8988T (cell line): ENCODE measurements at places on chromosomes 11 and 22.

GRCh38 chr11:12289667-12290476 lies 87.5 kb upstream of the PARVA start:
- no peak for DNase-seq

- no peak for DNase-seq
Observed at GRCh38 chr11:113159988-113160807, 154.2 kb upstream of the TTC12 start.

DNA sequence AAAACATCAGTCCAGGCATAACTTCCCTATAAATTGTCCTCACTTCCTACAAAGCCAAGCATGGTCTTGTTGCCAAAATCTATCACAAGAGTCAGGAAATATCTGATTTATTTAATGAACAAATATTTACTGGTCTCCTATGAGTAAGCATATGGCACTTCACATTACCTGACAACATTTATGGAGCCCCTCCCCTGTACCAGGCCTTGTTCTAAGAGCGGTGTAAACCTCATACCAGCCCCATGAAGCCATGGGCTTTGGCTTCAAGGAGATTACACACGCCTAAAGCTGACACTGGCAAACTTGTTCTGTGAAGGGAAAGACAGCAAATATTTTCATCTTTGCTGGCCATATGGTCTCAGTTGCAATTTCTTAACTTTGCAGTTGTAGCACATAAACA lies 43.0 kb upstream of the EIF3D start:
- no peak for DNase-seq

DNA sequence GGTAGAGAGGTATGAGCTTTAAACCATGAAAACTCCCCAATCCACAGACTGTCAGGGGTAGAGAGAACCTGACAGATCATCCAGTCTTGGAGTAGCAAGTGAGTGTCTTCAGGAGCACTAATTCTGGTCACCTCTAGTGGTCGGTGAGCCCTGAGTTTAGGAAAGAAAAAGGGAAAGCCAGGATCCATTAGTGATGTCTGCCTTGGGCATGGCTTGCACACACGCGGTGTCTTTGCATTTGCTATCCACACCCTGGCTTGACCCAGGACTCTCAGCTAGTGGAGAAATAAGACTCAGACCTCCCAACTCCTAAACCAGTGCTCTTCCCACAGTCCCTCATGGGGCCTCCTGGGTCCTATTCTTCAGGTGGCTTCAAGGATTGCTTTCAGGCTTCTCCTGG lies 19.3 kb downstream of the POU2F3 start:
- DNase-seq = no peak

DNA sequence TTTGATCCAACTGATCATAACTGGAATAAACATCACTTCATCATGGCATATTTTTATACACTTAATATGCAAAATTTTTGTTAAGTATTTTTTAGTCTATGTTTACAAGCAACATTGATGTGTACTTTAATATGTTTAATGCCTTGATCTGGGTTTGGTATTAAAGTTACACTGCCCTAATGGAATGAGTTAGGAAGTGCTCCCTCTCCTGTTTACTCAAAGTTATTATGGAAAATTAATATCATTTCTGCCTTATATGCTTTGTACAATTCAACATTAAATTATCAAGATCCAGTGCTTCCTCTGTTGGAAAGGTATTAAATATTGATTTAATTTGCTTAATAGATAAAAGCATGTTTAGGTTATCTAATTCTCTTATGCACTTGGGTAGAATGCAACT lies 927.3 kb upstream of the RAG2 start:
- no peak for DNase-seq

DNA sequence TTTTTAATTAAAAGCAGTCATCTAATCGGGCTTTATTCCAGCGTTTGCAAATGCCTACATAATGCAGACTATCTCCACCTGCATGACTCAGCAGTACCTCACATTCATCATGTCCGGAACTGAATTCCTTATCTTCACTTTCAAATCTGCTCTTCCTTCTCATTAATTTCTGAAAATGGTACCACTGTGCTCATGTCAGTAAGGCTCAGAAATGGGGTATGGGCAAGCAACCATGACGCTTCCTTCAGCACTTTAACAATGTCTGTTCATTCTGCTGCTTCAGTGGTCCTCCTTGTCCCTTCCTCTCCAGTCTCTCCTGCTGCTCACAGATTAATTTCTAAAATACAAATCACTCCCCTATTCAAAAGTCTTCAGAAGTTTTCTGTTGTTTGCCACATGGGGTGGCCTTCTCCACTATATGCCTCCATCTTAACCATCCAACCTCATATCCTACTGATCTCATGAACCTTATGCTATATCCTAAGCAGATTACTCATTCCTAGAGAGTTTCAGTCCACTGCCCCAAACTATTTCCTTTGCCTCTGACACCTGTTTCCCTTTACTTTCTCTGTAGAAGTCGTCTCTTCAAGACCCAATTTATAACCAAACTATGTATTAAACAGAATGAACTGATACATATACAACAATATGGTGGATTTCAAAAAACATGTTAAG lies 7.0 kb downstream of the GTF2H1 start:
- no peak for DNase-seq

GRCh38 chr22:17988800-17989513 lies 35.4 kb downstream of the MICAL3 start:
- DNase-seq = no peak

DNA sequence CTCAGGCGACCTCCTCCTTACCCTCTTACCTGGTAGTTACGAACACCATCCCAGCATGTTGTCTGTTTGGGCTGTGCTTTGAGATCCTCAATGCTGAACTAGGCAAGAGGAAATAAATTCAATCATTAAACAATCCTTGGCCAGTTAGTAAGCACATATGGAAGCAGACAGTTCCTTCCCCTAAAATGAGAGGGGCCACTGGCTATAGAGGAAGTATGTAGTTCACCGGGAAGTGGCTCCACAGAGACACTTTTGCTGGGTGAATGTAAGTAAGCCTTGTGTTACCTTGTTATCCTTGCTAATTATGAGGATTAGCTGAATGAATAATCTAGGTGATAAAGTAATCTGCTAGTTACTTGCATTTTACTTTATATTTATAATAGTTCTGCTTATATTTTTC lies 2.9 kb downstream of the THYN1 start:
- DNase-seq = no peak

GRCh38 chr11:62359475-62359874 lies 22.2 kb downstream of the ASRGL1 start:
- DNase-seq = no peak

- DNase-seq = no peak
Observed at GRCh38 chr11:46599340-46600193, 5.7 kb upstream of the AMBRA1 start.

DNA sequence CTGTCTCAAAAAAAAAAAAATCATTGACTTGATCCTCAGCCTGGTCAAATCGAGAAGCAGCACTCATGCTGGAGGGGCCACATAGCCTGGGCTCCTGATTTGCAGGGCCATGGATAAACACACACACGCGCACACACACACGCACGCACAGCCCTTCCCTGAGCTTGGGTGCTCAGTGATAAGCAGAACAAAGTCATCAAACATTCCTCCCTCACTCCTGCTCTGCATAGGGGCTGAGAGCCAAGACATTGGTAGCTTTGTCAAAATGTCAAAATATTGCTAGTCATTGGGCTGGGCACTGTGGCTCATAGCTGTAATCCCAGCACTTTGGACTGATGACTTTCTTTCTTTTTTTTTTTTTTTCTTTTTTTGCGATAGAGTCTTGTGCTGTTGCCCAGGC lies 34.0 kb upstream of the A4GALT start:
- no peak for DNase-seq

DNA sequence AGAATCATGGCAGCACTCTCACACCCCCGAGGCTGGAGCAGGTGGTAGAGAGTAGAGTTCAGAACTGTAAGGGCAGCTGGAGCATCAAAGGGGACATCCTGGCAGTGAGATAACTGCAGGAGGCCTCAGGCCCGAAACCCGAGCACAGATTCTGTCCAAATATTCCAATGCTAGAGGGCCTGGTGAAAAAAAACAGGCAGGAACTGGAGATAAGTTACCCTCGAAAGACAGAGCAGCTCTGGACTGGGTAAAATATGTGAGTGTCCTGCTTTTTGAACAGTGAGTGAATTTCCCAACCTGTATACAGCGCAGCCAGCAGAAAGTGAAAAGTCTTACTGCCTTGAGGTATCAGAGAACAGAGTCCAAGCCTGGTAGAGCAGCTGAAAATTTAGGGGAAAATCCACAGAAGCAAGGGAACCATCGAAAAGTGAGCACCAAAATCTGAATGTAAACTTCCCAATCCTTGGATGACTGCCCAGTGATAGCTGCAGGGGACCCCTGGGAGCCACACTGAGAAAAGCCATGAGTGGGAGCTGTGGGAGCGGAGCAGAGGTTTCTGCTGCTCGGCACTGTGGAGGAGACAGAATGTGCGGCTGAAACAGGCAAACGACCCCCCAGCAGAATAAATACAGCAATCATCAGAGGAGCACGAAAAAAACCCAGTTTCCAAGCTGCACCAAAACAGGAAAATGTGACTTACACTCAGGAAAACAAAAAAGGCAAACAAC lies 50.6 kb downstream of the WNT11 start:
- DNase-seq = no peak

DNA sequence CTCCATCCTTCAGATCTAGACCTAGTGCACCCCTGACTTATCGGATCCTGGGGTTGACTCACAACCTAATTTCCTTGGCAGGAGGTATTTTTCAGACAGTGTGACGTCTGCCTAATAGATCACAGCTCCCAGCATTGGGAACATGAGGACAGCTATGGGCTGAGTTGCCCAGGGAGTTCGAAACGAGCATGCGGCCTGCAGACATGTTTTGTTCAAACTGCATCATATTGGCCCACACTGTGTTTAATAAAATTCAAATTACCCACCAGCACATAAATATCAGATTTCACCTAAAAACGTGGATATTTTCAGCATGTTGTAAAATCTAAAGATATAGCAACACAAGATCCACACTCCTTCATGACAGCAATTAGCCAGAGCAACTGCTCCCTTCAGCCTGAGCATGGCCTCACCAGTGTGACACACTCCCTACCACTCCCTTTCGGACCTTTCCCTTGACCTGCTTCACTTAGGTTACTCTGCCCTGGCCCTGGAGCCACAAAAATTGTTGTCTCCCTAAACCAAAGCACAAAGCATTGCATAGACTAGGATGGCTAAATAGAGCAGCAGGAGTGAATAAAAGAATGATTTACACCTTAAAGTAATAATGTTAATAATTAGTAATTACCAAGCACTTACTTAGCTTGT lies 53.6 kb upstream of the USP47 start:
- DNase-seq = no peak

- DNase-seq = peak; percentile 23
Observed at GRCh38 chr11:2517386-2518064, 72.7 kb downstream of the KCNQ1 start.

- DNase-seq = peak; percentile 87
Observed at GRCh38 chr22:42621505-42622002, 6.9 kb upstream of the POLDIP3 start.

DNA sequence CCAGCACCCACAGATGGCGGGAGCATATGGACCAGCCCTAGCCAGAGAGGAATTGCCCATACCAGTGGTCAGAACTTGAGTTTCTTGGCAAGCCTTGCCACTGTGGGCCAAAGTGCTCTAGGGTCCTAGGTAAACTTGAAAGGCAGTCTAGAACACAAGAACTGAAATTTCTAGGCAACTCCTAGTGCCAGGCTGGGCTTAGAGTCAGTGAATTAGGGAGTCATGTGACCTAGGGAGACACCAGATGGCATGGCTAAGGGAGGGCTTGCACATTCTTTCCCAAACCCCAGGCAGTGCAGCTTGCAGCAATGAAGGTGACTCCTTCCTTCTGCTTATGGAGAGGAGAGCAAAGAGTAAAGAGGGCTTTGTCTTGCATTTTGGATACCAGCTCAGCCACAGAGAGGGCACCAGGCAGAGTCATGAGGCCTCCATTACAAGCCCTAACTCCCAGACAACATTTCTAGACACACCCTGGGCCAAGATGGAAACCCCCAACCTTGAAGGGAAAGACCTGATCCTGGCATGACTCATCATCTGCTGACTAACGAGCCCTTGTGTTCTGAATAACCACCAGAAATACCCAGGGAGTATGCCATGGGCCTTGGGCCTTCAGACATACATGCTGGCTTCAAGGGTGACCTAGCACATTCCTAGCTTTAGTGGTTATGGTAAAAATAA lies 19.2 kb upstream of the OR56A3 start:
- no peak for DNase-seq

DNA sequence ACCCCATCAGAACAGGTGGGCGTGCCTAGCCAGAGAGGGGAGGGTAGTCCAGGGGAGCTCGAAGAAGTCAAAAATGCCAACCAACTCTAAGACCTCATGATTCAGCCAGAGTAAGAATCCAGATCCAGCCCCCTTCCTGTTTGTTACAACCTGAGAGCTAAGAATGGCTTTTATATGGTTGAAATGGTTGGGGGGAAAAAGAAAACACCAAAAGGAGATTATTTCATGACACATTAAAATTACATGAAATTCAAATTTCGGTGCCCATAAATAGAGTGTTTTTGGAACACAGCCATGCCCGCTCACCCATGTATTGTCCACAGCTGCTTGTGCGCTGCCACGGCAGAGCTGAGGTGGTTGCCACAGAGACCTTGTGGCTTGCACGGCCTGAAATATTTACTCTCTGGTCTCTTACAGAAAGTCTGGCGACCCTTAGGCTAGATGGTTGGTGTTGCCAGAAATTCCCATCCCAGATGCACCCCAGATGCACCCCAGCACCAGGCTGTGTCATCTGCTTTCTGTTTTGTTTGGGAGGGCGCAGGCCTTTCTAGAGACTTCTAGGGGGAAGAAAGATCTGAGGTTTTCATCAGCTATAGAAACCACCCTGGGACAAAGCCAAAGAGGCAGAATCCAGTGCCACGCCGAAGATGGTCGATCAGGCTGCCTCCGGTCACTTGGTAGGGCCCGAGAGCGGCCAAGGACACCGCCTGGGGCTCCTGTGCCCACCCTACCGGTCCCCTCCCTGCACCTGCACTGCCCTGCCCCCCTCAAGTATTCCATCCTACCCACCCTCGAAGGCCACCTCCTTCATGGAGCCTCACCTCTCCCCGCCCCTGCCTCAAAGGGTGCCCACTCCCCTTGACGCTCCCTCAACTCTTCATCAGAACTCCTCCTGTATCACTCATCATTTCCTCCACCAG lies 80.2 kb downstream of the DSCAML1 start:
- no peak for DNase-seq

DNA sequence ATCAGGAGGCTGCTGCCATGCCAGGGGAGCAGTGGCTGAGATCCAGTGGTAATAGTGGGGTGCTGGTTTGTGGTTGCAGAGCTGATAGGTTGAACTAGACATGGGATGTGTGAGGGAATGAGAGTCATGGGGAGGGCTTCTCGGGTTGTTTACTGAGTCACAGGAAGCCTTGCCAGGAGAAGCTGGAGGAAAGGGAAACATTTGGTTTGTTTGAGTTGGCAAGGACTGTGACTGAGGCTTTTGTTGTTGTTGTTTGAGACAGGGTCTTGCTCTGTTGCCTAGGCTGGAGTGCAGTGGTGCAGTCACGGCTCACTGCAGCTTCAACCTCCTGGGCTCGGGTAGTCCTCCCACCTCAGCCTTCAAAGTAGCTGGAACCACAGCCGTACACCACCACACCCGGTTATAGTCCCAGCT lies 49.3 kb downstream of the CABIN1 start:
- no peak for DNase-seq

DNA sequence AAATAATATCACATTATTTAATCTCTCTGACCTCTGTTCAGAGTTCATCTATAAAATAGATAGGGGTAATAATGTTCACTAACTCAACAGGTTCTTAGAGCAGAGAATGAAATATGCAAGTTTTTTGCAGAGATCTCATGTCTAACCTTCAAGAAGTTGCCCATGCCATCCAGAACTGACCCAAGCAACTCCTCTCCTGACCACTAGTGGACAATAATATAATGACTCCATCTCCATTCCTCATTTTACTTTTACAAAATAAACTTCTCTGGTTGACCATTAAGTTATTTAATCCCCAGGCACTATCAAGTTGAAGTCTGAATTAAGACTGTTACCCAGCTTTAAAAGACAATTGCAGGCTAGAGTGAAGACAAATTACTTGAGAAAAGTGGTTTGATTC lies 382.6 kb downstream of the KCNA4 start:
- DNase-seq = no peak
